HAP-1 (cell line): ENCODE measurements at places on chromosomes 16 and 17.

DNA sequence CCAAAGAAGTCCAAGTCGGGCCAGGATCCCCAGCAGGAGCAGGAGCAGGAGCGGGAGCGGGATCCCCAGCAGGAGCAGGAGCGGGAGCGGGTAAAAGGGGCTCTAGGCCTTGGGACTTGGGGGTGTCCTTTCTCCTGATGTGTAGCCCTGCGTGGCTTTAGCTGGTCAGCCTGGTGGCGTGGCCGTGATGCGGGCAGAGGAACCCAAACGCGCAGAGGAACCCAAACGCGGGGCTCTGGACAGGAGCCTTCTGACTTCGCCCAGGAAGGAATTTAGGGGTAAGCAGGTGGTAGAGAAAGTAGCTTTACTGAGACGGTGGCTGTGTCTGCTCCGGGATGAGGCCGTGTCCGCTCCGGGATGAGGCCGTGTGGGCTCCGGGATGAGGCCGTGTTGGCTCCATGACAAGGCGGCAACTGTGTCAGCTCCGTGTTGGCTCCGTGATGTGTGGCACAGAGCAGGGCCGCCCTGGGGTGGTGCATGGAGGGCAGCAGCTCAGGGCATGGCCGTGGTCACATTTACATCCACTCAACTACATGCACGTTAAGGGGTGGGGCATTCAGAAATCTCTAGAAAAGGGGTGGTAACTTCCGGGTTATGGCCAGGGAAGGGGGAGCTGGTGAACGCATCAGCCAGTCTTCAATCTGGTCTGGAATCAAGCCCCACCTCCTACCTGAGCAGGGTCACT lies 19.5 kb downstream of the ASPSCR1 start:
- DNase-seq = no peak

DNA sequence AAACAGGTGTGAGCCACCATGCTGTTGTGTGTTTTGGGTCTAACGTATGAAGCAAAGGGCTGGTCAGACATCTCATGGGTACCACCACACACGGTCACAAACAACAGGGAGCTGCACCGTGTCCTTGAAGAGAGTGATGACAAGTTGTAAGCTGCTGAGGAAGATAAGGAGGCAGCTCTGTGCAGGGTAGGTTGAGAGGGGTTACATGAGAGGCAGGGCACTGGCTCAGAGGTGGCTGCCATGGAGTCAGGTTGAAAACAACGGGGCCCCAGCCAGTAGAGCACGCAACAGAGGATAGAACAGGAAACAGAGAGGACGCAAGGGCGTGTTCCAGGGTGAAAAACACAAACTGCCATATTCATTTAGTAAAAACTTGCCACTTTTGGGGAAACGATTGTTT lies 52.2 kb downstream of the TRARG1 start:
- no peak for DNase-seq

DNA sequence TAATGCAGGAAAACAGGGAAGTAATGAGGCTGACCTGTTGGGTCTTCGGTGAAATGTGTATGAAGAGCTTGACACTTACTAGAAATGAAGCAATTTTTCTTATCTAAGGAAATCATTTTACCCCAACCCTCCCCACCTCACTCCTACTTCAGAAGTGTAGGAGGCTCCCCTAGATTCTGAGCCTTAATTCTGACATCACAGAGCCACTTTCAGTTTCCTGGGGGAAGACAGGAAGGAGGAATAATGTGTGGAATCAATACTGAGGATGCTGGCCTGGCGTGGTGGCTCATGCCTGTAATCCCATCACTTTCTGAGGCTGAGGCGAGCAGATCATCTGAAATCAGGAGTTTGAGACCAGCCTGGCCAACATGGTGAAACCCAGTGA lies 20.3 kb downstream of the FBRS start:
- DNase-seq = no peak

- no peak for DNase-seq
Measured at GRCh38 chr16:76670125-76670857, 393.1 kb downstream of the CNTNAP4 start.

DNA sequence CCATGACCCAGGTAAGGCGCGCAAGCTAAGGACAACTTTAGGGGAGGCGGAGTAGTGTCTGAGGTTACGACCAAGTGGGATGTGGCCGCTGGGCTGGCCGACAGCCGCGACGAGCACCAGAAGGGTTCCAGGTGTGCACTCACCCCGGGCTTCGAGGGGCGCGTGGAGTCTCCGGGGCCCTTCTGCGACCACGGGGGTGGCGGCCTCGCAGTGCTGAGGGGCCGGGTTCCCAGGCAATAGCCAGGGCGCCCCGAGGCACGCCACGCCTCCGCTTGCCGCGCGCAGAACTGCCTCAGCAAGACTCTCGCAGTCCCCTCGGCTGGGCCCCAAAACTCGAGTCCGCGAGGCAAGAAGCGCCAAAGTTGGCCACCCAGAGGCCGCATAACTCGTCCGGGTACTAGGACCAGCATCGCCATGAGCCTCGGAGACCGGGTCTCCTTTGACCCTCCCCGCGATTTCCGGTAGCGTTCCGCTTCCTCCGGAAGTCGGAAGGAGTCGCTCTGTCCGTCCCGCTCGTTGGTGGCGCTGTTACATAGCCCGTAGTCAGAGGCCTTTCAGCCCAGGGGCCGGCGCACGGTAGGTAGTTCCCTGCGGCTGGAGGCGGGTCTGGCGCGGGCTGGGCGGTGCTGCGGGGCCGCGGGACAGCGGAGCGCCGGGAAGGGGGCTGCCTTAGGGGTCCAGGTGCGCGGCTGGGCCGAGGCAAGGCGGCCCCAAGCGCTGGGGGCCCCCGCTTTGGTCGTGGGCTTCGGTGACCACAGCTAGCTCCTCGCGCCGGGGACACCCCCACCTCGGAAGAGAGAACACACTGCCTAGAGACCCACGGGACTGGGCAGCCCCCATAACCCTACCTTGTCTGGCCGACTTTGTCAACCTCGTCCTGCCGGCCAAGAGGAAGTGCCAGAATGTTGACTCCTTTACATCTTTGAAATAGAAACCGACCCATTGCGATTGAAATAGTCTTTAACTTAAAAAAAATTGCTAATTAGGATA lies at the start of the genes ADPRM and SCO1:
Gene ADPRM, plus strand, starts transcription at position 503 of the 990 bp plus-strand sequence. CDS start 7,333 bp downstream, outside the sequence.
Gene SCO1, minus strand, starts transcription at position 442 of the 990 bp plus-strand sequence. Its CDS starts 26 bp downstream, at position 416.
- peak; percentile 82 for DNase-seq

- no peak for DNase-seq
Measured at GRCh38 chr16:28165598-28165997, 46.2 kb downstream of the XPO6 start.

- DNase-seq = no peak
Measured at GRCh38 chr16:31876951-31877828, 3.6 kb downstream of the ZNF267 start.

GRCh38 chr17:29581583-29582253 lies 7.7 kb downstream of the GIT1 start:
- no peak for DNase-seq

DNA sequence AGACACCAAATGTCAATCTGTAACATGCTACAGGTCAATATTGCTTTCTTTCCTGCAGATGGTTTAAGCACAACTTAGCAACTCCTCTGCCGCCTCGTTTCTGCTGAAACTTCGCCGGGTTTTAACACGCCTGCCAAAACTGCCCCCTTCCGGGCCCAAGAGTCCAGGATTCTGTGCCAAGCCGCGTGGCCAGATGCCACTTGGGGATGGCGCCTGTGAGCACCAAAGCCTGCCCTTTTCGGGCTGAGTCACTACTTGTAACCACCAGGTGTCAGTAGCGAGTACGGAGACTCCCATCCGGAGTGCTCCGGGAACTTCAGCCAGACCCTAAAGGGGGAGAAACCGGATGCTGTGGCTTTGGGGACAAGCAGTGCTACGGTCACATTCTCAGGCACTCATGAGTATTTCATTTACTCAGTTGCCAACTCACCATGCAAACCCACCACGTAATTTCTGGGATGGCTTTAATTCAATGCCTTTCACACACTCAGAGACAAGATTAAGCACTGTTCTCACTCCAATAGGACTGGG lies 7.8 kb downstream of the PMP22 start:
- DNase-seq = peak; percentile 84

DNA sequence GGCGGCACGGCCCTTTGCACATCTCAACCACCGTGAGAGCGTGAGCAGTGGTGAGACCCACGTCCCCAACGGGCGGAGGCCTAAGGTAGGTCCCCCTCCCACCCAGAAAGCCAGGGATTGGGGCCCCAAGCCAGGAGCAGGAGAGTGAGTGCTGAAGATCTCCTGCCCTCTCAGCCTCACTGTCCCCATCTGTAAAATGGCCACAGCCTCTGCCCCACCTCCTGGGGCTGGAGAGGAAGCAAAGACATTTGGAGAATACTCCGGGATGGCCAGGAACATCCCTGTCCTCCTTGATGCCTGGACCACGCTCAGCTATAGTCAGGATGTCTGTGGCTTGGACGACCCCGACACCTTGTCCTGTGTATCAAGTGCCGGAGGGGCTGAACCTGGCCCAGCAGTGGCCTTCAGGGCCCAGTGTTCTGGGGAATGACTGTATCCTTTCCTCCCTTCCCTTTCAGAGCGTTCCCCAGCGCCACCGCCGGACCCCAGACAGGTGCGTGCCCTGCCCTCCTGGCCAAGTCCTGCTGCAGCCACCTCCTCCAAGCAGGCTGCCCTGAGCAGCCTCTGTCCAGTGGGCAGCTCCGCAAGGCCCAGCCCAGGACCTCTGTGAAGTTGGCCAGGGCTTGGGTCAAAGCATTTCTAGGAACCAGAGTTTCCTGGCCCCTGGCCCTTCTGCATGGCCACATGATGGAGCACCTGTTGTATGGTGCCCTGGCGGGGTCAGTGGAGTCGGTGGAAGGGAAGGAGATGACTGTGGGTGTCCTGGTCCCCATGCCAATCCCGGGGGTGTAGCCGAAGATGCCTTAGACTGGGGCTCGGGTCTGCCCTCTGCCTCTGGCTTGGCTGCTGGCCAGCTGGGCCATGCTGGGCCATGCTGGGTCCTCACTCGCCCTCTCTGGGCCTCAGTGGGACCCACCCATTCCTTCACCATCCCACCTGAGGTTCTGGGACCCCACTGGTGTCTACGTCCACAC lies 38.4 kb downstream of the ADCY7 start:
- DNase-seq = peak; percentile 4

GRCh38 chr16:27920391-27920891 lies 143.1 kb downstream of the GSG1L start:
- peak; percentile 29 for DNase-seq

DNA sequence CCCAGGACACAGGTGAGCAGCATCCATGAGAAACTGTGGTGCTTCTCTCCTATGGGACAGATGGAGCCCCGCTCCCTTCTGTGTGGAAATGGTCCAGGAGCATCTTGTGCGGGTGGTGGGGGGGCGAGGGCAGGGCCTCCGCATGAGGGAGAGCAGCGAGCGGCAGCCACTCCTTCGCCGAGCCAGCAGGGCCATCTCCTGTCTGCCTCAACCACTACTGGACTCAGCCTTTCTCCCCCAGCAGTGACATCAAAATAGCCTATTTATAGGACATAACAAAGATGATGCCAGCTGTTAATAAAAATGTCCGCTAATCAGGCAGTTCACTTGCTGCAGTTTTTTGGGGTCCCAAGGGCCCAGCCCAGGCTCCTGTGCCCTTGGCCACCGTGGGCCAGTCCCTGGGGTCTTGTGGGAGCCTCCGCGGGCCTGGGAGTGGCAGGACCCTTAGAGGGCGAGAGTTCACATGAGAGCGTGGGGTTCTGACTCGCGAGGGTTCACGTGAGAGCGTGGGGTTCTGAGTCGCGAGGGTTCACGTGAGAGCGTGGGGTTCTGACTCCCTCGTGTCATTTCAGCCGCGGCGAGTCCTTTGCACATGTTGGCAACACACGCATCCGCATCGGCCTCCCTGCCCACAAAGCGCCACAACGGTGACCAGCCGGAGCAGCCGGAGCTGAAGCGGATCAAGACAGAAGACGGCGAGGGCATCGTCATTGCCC lies 47.4 kb downstream of the WDR45B start:
- no peak for DNase-seq

GRCh38 chr17:74214484-74215341 lies 1.3 kb downstream of the TTYH2 start:
- DNase-seq = no peak

- peak; percentile 73 for DNase-seq
Measured at GRCh38 chr17:50841949-50842354, 6.6 kb downstream of the WFIKKN2 start.

- no peak for DNase-seq
Measured at GRCh38 chr17:627051-627450, 87.6 kb downstream of the VPS53 start.

- no peak for DNase-seq
Measured at GRCh38 chr16:25048146-25048618, 33.0 kb upstream of the ARHGAP17 start.

GRCh38 chr16:19710191-19710908 lies 7.7 kb downstream of the KNOP1 start:
- DNase-seq = no peak

DNA sequence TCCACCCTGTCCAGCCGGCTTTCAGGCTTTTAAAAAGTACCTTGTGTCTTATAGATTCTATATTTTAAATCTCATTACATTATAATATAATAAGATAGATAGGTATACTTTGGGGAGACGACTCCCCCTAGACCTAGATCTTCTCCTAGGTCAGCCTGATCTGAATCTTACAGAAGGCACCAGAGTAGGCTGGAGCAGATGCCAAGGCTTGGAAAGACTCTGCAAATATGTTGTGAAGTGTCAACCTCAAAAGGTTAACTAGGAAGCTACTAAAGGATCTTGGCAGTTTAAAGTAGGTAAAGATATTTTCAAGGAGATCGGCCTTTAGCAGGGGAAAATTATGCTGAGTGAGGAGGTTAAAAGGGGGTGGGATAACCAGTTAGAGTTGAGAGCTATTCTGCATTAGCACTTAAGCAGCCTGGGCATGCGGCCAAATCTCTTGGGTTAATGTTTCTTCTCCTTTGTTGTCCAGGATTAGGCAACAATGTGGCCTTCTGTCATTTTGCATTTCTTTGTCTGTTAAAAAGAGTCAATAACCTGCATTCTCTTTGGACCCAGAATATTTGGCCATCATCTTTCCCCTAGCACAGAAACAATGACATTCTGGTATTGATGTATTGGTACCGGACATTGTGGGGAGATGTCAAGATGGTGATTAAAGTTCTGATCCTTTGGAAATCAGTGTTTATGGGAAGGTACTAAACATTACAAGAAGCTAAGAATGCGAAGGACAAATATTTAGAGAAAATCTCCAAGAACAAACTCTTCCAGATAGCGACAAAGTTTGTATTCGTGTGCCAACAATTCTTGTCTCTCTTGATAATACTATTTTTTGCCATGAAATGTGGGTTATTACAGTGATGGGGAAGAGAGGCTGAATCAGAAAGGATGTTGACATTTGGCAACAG lies 51.2 kb upstream of the DHX40 start:
- DNase-seq = peak; percentile 99

DNA sequence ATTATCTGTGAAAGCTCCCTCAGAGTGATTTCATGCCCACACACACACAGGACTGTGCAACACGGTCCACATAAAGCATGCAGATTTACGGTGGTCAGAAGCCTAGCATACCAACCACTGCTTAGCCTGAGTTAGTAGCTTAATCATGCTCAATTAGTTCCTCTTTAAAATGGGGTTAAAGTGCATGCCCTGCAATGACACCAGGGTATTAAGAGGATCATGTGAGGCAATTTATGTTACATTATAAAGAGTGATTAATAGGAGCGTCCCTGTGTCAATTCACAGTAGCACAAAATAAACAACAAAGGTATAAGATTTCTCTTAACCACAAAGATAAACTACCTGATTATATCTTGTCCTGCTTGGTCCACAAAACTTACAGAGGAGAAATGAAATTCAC lies 39.8 kb downstream of the C17orf67 start:
- no peak for DNase-seq

GRCh38 chr17:57971572-57971971 lies 16.4 kb upstream of the CUEDC1 start:
- DNase-seq = no peak
